Stimulated activated CD4-positive, alpha-beta T cell treated with anti-CD3 and anti-CD28 coated beads, Interleukin-4, amount 100 ng/mL, for 48 hours (primary cell): ENCODE measurements at places on chromosomes 3 and 15.

DNA sequence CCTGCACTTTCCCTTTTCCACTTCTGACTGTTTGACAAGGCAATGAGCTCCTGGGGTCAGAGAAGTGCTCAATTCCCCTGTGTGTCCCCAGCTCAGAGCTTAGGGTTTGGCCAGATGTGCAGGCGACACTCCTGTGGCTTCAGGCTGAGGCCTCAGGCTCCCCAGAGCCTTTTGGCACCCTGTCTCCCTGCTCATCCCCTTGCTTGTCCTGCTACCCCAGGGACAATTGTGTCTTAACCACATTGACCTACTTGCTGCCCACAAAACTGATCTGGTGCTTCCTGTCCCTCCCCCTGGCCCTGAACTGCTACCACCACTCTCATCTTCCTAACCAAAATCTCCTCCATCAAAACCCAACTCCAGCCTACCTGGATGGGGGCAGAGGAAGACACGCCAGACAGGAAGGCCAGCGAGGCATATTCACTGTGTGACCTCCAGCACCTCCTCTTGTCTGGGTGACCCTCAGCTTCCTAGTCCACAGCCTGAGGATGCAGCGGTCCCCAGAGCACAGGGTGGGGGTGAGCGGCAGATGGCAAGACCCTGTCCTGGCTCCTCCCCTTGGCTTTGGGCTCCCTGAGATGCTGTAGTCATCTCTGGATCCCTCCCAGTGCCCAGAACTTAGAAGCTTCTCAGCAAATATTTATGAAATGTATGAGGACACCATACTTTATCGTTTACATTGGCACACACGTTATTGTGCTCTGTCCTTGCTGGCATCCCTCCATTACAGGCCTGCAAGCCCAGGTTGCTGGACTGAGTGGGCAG, 98.9 kb upstream of the SLC6A6 start:
- no peak for DNase-seq

GRCh38 chr3:194369522-194370279, at the start of gene LRRC15:
Gene LRRC15 (minus strand): TSS chr3:194369743. CDS start chr3:194361043, 8,700 bp downstream.
- no peak for DNase-seq

GRCh38 chr3:108471426-108471825, 39.0 kb downstream of the MYH15 start:
- no peak for DNase-seq

GRCh38 chr15:96337365-96338023, 7.0 kb downstream of the NR2F2 start:
- DNase-seq, result no peak

GRCh38 chr15:70269991-70270751, 172.5 kb upstream of the TLE3 start:
- DNase-seq, result no peak
